Stimulated activated CD4-positive, alpha-beta T cell treated with anti-CD3 and anti-CD28 coated beads, Interleukin-2, amount 100 ng/mL, for 4 hours (primary cell): ENCODE measurements at places on chromosomes 4 and X.

DNA sequence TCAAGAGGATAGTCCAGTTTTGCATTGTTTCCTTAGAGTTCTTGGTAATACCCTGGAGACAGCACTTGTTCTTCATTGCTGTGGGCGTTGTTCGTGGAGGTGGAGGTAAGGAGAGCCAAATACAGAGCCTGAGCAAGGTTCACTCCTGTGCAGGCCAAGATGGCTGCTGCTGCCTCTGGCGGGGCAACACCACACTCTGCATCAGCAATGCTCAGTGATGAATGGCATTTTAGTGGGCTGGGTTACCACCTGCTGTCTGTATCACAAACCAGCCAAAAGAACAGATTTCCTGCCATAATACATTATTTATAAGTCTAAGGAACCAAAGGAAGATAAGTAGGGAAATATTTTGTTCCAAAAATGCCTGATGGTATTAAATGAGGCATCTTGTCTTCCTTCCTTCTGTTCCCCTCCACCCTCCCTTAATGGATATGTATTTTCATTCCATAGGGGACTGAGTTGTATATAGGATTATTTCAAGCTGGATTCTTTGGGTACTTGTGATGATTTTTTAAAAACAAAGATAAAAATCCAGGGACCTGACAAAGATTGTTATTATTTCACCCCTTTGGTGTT is 61.6 kb upstream of the LIMCH1 start:
- DNase-seq, result no peak

GRCh38 chr4:159291176-159291575 is 188.3 kb downstream of the RAPGEF2 start:
- DNase-seq, result no peak

DNA sequence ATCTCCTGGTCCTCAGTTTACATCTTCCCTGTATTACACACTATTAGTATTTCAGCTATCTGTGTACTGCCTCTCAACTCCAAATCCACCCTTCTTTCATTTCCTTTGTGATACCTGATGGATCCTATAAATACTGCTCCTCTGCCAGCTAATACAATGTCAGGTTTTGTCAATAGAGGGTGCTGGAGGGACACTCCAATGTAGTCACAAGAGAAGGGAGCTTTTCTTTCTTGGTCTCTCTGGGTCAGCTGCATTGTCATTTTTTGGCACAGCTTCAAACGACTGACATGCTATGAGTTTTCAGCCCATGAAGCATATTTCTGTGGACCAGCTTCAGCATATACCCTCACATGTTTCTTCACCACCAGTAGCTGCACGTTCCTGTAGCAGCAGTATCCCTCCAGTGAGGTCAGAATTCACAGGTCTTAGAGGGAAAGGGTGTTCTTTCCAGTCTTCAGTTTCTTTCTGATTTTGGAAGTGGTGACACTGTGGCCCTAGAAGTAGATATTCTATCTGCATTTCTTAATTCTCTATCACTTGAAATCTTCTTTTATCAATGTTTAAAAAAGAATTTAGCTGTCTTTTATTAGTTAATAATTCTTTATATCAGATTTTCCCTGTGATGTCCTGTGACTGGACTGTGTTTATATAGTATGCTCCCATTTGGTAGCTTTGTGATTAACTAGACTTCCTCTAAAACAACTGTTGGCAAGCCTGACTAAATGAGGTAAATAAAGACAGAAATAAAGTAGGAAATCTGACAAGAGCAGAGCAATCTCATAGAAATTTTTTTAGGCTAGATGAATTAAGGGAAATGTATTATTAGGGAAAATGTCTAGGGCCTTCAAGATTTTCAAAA is 60.6 kb downstream of the GABRA2 start:
- no peak for DNase-seq

DNA sequence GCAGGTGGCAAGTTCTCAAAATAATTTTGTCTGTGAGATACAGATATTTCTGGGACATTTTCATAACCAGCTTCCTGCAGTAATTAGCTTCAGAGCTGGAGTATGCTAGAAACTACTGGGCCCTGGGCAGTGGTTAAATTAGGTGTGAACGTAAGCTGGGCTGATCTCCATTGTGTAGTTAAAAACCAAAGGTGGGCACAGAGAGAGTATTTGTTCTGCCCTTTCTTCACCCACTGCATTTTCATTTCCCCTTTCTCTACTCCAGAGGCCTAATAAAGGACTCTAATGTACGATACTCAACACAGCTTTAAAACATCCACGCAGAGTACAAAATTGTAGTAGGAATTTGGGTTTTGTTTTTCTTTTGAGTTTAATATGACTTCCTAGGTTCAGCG is 252.7 kb downstream of the SPRY1 start:
- no peak for DNase-seq
